ENCODE measurements at places on chromosomes 6 and 20.

DNA sequence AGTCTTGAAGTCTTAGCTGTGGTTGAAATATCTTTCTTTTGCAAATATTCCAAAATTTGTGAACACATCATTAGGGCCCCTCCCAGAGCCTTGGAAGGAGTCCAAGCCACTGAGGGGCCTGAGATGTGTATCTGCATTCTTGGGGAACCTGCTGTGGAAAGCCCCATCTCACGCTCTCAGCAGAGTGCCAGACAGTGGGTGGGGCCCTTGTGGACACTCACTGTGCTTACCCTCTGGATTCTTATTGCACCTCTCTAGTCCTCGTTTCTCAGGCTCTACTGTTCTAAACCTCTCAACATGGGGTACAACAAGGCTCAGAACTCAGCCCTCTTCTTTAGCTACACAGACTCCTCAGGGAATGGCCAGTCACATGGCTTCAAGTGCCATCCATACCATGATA, 416.2 kb upstream of the CDH4 start:
- no peak for DNase-seq

DNA sequence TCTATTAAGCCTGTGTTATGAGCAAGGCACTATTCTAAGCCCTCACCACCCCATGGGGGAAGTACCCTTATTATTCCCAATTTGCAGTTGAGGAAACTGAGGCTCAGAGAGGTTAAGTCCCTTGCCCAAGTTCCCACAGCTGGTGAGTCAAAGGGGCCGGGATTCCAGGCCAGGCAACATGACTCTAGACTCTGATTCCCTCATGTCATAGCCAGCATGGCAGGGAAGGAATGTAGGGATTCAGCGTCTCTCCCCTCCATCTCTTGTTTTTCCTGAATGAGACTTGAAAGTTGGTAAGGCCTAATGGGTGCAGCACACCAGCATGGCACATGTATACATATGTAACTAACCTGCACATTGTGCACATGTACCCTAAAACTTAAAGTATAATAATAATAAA, 6.7 kb downstream of the C6orf132 start:
- DNase-seq: no peak

DNA sequence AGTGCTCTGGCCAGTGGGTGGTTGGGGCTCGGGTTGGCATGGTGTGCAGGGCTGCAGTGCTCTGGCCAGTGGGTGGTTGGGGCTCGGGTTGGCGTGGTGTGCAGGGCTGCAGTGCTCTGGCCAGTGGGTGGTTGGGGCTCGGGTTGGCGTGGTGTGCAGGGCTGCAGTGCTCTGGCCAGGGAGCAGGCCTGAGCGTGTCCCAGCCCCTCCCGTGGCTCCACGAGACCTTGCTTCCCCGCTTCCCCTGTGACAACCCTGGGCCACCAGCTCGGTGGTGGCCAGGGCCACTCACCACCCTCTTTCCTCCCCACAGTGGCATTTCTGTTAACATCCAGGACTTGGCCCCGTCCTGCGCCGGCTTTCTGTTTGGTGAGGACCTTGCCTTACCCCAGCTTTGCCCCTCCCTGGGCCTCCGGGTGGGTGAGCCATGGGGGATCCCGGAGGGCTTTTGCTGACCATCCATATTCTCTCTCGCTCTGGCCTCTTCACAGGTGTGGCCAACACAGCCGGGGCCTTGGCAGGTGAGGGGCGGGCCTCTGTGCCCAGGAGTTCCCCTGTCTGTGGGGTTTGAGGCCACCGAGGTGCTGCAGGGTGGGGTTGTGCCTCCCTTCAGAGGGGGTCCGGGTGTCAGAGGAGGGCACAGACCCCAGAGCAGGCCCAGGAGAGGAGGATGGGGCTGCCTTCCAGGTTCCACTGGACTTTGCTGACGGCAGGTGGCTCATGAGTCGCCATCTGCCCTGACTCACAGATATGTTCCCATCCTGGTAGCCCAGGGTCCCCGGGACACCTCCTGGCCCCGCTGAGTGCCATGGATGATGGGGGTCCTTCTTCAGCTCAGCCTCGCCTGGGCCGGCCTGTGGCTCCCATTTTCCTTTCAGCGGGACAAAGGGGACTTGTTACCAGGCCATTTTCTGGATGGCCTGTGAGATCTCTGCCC, 14.0 kb downstream of the SLC17A9 start:
- no peak for DNase-seq

GRCh38 chr6:105302617-105303128, 100.2 kb downstream of the PREP start:
- DNase-seq: no peak

GRCh38 chr6:28224131-28225055, 682 bp upstream of the ZSCAN9 start:
- no peak for DNase-seq

- DNase-seq: peak; percentile 70
These were observed 56.8 kb downstream of the KCNS1 start for GRCh38 chr20:45044084-45044573.

Data from stromal cell of bone marrow (primary cell).